ENCODE measurements at places on chromosomes 7 and 10. TPM values are rescaled to one million over a fixed set of nuclear protein-coding genes. Genes with fewer than 3 reads are reported as not detected.

DNA sequence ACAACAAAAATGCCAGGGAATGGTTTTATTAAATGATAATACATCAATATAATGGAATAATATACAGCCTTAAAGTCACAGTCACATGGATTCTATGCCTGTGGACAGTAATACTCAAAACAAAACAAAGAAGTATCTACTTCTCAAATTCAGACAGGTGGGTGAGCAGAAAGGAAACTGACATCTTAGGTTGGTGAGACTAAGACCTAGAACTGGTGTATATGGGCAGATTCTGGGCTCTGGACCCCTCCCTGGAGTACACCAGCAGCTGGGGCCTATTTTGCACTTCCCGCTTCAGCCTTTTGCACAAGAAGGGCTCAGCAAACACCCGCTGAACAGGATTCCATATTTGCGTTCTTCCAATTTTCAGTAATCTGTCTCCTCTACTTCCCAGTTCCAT is 5.4 kb upstream of the FIS1 start:
- DNase-seq = no peak

DNA sequence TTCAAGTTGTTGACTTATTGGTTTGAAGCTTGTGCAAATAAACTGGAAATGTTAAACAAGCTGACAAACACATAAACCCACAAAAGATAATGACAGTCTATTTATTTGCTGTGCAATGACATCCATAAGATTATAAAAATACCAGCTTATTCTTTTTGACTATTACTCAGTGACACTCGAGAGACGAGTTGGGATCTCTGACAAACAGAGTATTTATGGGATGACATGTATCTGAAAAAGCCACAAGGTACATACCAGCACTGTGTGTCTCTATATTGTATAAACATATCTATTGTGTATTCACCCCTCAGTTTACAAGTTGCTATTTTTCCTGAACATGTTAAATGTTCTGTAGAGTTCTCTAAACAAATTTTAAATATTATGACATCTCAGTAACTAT is 88.9 kb downstream of the CHRM2 start:
- DNase-seq = no peak

GRCh38 chr10:98134431-98135221 is at the start of gene R3HCC1L:
R3HCC1L (plus strand) TSS chr10:98134657; CDS start chr10:98208115, 73,458 bp downstream.
- DNase-seq = peak; percentile 88

GRCh38 chr10:34655286-34656170 is 159.6 kb downstream of the PARD3 start:
- peak; percentile 42 for DNase-seq

- DNase-seq = no peak
Observed at GRCh38 chr10:104139221-104139620, 17.2 kb downstream of the SFR1 start.

DNA sequence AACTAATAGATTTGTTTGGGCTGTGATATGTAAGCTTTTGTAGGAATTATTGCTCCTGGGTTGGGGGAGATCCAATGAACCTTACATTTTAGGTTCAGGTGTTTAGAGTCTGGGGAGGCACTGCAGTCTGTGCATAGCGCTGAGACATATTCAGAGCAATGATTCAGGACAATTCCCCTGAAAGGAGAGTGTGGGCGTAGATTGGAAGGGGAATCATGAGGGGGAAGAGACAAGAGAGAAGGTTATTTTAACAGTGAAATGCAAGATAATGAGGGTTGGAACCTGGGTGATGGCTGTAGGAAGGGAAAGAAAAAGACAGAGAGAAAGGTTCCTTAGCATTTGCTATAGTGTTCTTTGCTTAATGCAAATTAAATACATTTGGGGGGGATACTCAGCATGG is 1013.4 kb downstream of the REEP3 start:
- DNase-seq = no peak

GRCh38 chr7:75866114-75866488 is 12.7 kb upstream of the RHBDD2 start:
- no peak for DNase-seq

CYP3A4 gene
- not detected for polyA plus RNA-seq

- no peak for DNase-seq
Observed at GRCh38 chr7:2037808-2038522, 194.8 kb downstream of the MAD1L1 start.

GRCh38 chr7:39810710-39811109 is 139.3 kb upstream of the CDK13 start:
- peak; percentile 85 for DNase-seq

- DNase-seq = no peak
Observed at GRCh38 chr7:71637578-71637977, 505.6 kb downstream of the GALNT17 start.

- DNase-seq = no peak
Observed at GRCh38 chr10:92695679-92696605, 6.2 kb downstream of the HHEX start.

FAM180A gene
- not detected for polyA plus RNA-seq

DNA sequence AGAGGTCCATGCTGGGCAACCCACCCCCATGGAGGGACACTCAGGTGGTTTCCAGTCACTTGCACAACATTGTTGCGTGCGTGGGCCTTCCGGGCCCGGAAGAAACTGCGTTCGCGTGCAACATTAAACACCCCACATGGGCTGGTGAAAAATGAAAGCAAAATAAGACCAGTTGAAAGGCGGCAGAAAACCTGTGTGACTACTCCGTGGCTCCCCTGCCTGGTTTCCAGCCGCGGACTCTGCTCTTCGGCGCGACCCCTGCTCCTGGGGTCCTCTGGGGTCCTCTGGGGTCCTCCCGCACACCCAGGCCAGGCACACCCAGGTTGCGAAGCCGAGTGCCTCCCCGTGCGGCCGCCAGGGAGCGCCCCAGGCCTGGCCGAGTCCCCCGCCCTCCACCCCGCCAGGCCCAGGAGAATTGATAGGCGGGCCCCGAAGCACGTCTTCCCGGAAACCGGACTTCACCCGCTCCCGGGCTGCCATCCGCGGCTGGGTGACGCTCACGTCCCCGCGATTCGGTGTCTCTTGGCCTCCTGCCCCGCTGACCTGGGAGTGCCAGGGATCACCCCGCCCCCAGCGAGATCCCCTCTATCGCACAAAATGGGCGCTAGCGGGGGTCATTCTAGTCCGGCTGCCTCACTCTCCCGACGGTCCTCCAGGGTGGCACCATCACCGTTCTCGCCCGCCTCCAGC is 1.9 kb upstream of the SH2D4B start:
- DNase-seq = peak; percentile 34

GRCh38 chr10:127006453-127006852 is 101.2 kb downstream of the DOCK1 start:
- DNase-seq = no peak

- DNase-seq = no peak
Observed at GRCh38 chr10:128022261-128023196, 103.7 kb downstream of the MKI67 start.

- DNase-seq = no peak
Observed at GRCh38 chr10:5476918-5477525, 22.3 kb downstream of the CALML5 start.

CTTNBP2 gene
- 1.1 TPM for polyA plus RNA-seq

Data from mammary epithelial cell (primary cell).